ENCODE measurements at places on chromosomes 3 and 15. TPM values are rescaled to one million over a fixed set of nuclear protein-coding genes. Genes with fewer than 3 reads are reported as not detected.

Gene ARL6IP5
- polyA plus RNA-seq, result 23.0 TPM

Gene GOLGA8T
- polyA plus RNA-seq, result not detected

Gene ZMYND10
- 0.76 TPM for polyA plus RNA-seq

Gene BNC1
- 0.10 TPM for polyA plus RNA-seq

Gene CHRNA7
- polyA plus RNA-seq, result 6.0 TPM

Gene SH2D7
- 3.8 TPM for polyA plus RNA-seq

Gene MORC1
- polyA plus RNA-seq, result not detected

Gene GP9
- not detected for polyA plus RNA-seq

Gene LMAN1L
- polyA plus RNA-seq, result not detected

Gene ANKRD63
- polyA plus RNA-seq, result 0.16 TPM

Gene FAM107A
- polyA plus RNA-seq, result 40.7 TPM

Gene PLSCR2
- polyA plus RNA-seq, result 0.65 TPM

Gene SLC15A2
- polyA plus RNA-seq, result 1.1 TPM

Gene ROBO2
- polyA plus RNA-seq, result 19.9 TPM

Gene DUOXA1
- 0.89 TPM for polyA plus RNA-seq

Gene GRM7
- polyA plus RNA-seq, result not detected

GRCh38 chr15:96959501-96959900 is 629.0 kb downstream of the NR2F2 start:
- no peaks in the 10 kb centered on the region for H3K4me1 ChIP-seq
- H3K27ac ChIP-seq, result no peak overlapping the region
- no peak overlapping the region for H3K4me3 ChIP-seq
- no peaks in the 10 kb centered on the region for H3K27me3 ChIP-seq

- no peaks in the 10 kb centered on the region for H3K27me3 ChIP-seq
- peak; percentile 16 for DNase-seq
- H3K27ac ChIP-seq, result no peak overlapping the region
- no peaks in the 10 kb centered on the region for H3K4me1 ChIP-seq
Measured at GRCh38 chr3:10783360-10784351, 32.4 kb upstream of the SLC6A11 start.

DNA sequence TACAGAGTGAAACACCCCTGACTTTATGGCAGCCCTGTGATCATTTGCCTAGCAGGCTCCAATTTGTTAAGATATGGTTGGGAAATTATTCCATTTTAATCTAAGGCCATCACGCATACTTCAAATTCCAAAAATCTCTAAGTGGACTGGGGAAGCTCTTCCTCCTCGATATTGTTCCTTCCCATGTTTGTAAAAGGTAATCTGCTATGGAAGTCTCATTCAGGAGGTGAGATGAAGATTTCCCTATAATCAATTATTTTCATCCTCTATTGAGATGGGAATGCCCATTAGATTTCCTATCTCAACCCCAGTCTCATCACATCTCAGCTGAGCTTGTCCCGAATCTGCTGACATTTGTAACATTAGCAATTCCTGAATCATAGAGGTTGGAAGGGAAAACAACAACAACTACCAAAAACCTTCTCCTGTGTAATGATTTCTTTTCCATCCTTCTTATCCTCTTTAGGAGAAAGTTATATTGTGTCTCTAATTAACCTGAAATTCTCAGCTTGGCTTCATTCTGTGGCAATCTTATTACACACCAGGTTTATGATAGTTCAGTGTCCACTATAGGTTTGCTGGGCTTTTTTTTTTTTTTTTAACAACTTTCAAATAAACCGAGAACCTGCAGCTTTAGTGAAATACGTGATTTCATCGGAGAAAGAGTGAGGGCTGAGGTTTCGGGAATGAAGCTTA is 2.2 kb upstream of the NR2F2 start:
- DNase-seq, result no peak
- H3K36me3 ChIP-seq, result no peaks in the 10 kb centered on the region
- no peak overlapping the region for H3K27ac ChIP-seq
- no peaks in the 10 kb centered on the region for H3K4me1 ChIP-seq

- H3K36me3 ChIP-seq, result peaks cover 15% of the 10 kb centered on the region
- no peaks in the 10 kb centered on the region for H3K4me1 ChIP-seq
- no peaks in the 10 kb centered on the region for H3K27me3 ChIP-seq
- no peak overlapping the region for H3K27ac ChIP-seq
- DNase-seq, result no peak
Measured at GRCh38 chr3:37899101-37899707, 37.5 kb downstream of the CTDSPL start.

GRCh38 chr15:42163291-42163690 is 6.9 kb upstream of the PLA2G4F start:
- no peak overlapping the region for H3K4me3 ChIP-seq
- H3K36me3 ChIP-seq, result peaks cover 30% of the 10 kb centered on the region
- no peak for DNase-seq

DNA sequence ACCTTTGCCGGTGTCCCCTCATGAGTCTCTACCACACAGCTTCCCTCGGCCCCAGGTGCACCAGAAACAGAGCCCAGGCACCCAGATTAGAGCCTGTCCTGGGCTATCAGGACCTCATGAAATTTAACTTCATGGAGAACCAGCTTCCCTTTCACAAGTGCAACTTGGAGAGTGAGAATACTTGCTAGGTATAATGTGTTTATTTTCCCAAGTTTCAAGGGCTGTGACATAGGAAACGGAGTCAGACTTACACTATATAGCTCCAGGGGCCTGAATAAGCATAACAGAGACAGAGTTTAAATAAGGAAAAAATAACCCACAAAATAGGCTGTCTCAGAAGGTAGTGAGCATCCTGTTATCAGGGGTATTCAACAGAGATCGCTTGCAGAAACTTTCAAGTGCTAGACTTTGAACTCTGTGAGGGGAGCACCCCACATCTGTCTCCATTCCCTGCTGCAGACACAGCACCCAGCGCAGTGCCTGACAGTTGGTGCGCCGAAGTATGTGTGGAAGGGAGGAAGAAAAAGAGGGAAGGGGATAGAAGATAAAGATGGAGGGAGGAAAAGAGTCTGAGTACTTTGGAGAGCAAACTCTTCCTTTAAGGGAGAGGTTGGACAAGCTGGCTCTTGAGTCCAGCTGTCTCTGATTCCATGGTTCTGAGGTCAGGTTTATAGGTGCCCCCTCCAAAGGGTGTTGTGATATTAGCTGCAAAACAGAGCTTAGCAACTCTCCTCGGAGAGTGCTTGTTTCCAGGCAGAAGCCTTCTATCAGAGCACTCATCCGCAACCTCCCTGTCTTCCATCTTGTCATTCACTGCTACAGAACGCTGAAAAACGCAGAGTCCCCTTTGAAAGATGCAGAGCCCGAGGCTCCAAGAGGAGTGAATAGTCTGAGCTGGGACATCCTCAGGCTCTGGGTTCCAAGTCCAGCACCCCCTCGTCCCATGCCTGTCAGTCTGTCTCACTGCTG is 84.8 kb downstream of the CPN2 start:
- no peaks in the 10 kb centered on the region for H3K36me3 ChIP-seq
- H3K27ac ChIP-seq, result peak overlapping the region; percentile 81
- H3K4me1 ChIP-seq, result no peaks in the 10 kb centered on the region
- H3K4me3 ChIP-seq, result no peak overlapping the region
- DNase-seq, result no peak

- no peaks in the 10 kb centered on the region for H3K4me1 ChIP-seq
- no peaks in the 10 kb centered on the region for H3K36me3 ChIP-seq
- DNase-seq, result no peak
- H3K27me3 ChIP-seq, result no peaks in the 10 kb centered on the region
- no peak overlapping the region for H3K27ac ChIP-seq
- no peak overlapping the region for H3K4me3 ChIP-seq
Measured at GRCh38 chr3:153249906-153250305, 87.9 kb downstream of the RAP2B start.

- no peaks in the 10 kb centered on the region for H3K4me1 ChIP-seq
- H3K27ac ChIP-seq, result peak overlapping the region; percentile 72
- H3K4me3 ChIP-seq, result no peak overlapping the region
Measured at GRCh38 chr15:62094388-62094787, 27.6 kb downstream of the C2CD4A start.

GRCh38 chr3:37985637-37986320 is 4.8 kb upstream of the VILL start:
- DNase-seq, result peak; percentile 60
- no peaks in the 10 kb centered on the region for H3K36me3 ChIP-seq
- H3K4me3 ChIP-seq, result no peak overlapping the region
- H3K27ac ChIP-seq, result peak overlapping the region; percentile 60
- H3K27me3 ChIP-seq, result no peaks in the 10 kb centered on the region
- H3K4me1 ChIP-seq, result no peaks in the 10 kb centered on the region

GRCh38 chr15:89114990-89115389 is 26.7 kb downstream of the ABHD2 start:
- H3K4me3 ChIP-seq, result no peak overlapping the region
- no peaks in the 10 kb centered on the region for H3K27me3 ChIP-seq
- H3K36me3 ChIP-seq, result peaks cover 2% of the 10 kb centered on the region
- DNase-seq, result no peak

GRCh38 chr3:123744064-123744463 is 140.1 kb downstream of the MYLK start:
- no peak overlapping the region for H3K27ac ChIP-seq
- no peak overlapping the region for H3K4me3 ChIP-seq
- H3K36me3 ChIP-seq, result no peaks in the 10 kb centered on the region
- no peaks in the 10 kb centered on the region for H3K27me3 ChIP-seq

GRCh38 chr15:96358001-96358801 is 27.7 kb downstream of the NR2F2 start:
- no peak overlapping the region for H3K27ac ChIP-seq
- H3K27me3 ChIP-seq, result peaks cover 36% of the 10 kb centered on the region
- H3K4me3 ChIP-seq, result peak overlapping the region; percentile 68
- DNase-seq, result no peak
- H3K36me3 ChIP-seq, result no peaks in the 10 kb centered on the region

DNA sequence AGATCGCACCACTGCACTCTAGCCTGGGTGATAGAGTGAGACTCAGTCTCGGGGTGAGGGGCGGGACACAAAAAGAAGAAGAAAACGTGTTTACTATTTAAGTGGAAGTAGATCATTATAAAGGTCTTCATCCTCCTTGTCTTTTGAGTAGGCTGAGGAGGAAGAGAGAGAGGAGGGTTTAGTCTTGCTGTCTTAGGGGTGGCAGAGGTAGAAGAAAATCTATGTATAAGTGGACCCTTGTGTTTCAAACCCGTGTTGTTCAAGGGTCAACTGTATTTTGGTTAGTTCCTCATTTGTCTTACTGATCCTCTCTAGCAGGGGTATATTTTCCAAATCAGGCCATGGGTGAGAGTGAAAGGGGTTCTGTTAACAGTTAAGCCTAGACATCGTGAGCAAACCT is 40.1 kb downstream of the TRIM71 start:
- no peaks in the 10 kb centered on the region for H3K27me3 ChIP-seq
- DNase-seq, result no peak
- H3K36me3 ChIP-seq, result no peaks in the 10 kb centered on the region
- peaks cover 8% of the 10 kb centered on the region for H3K4me1 ChIP-seq

- no peaks in the 10 kb centered on the region for H3K27me3 ChIP-seq
- no peak overlapping the region for H3K27ac ChIP-seq
- no peak for DNase-seq
- no peaks in the 10 kb centered on the region for H3K36me3 ChIP-seq
- no peaks in the 10 kb centered on the region for H3K4me1 ChIP-seq
Measured at GRCh38 chr3:142188846-142189245, 36.5 kb downstream of the GK5 start.

DNA sequence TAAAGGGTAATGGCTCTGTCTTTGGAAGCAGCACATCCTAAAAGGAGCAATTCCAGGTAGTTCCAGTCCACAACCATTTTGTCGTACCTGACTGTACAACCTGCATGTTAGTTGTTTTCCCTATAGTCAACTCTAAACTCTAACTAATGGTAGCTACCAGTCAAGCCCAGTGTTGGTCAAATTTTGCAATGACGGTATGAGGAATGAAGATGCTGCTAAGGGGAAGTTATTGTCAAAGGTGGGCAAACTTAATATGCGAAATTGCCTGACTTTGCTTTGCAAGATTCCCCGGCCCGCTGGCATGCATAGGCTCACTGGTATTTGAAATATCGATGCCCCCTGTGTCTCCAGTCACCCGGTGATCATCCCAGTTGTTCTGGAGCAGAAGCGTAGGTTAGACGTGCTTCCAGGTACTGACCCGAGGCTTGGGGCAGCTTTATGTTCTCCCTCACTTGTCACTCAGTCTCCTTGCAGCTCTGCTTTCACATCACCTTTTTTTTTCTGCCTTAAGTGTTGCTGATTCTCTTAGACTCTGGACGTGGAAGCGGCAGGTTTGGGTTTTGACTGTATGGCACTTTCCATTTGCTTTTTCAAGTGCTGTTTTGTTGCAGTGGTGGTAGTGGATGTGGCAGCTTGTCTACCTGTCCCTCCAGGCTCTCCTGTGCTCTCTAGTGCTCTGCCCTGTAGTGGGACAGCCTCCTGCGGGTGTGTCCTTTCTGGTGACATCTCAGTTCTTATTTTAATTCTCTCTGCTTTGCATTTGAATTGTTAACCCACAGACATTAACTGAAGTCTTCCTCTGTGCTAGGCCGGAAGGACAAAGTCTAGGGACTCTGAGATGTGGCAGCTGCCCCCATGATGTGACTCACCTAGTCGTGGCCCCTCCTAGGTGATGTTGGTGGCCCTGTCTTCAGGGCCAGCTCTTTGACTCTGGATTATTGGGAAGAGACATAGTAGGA is 95.8 kb upstream of the UMPS start:
- no peaks in the 10 kb centered on the region for H3K27me3 ChIP-seq
- no peaks in the 10 kb centered on the region for H3K36me3 ChIP-seq
- H3K4me3 ChIP-seq, result no peak overlapping the region

DNA sequence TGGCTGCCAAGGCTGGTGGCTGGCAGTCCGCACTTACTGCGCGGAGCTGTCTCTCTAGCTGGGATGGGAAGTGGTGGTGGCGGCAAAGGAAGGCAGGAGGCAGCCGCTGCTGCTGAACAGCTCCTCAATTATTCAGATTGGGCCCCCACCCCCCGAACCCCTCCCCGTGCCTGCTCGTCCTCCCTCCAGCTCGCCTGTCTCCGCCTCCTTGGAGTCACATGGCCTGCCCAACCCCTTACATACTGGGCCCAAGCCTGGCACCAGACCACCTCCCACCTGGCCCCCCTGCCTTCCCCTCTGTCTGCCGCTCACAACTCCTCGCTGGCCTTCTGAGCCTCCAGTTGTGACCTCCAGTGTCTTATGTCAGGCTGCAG is at the start of gene SLC7A14:
Gene SLC7A14 (minus strand): TSS at position 139 of the 374 bp plus-strand sequence. CDS start 59,139 bp downstream, outside the sequence.
- H3K4me1 ChIP-seq, result no peaks in the 10 kb centered on the region
- H3K27ac ChIP-seq, result peak within 1 kb of the TSS; percentile 21
- peaks cover 26% of the 10 kb centered on the region for H3K27me3 ChIP-seq
- no peaks in the 10 kb centered on the region for H3K36me3 ChIP-seq
- H3K4me3 ChIP-seq, result peak within 1 kb of the TSS; percentile 25
- DNase-seq, result no peak

GRCh38 chr15:63970621-63971426 is 75.5 kb downstream of the DAPK2 start:
- peak; percentile 51 for DNase-seq
- no peak overlapping the region for H3K4me3 ChIP-seq
- H3K36me3 ChIP-seq, result peaks cover 5% of the 10 kb centered on the region
- H3K27me3 ChIP-seq, result no peaks in the 10 kb centered on the region

- peak overlapping the region; percentile 91 for H3K27ac ChIP-seq
- no peaks in the 10 kb centered on the region for H3K27me3 ChIP-seq
- no peak for DNase-seq
- no peak overlapping the region for H3K4me3 ChIP-seq
- peaks cover 38% of the 10 kb centered on the region for H3K4me1 ChIP-seq
- H3K36me3 ChIP-seq, result no peaks in the 10 kb centered on the region
Measured at GRCh38 chr15:85030301-85030929, 48.8 kb downstream of the PDE8A start.

- H3K4me3 ChIP-seq, result no peak overlapping the region
- peaks cover 2% of the 10 kb centered on the region for H3K4me1 ChIP-seq
- H3K27me3 ChIP-seq, result no peaks in the 10 kb centered on the region
- H3K27ac ChIP-seq, result no peak overlapping the region
- H3K36me3 ChIP-seq, result peaks cover 18% of the 10 kb centered on the region
Measured at GRCh38 chr3:195066441-195066841, 204.5 kb downstream of the XXYLT1 start.
